ENCODE measurements at places on chromosomes 13 and 19. TPM values are rescaled to one million over a fixed set of nuclear protein-coding genes. Genes with fewer than 3 reads are reported as not detected.
A peak's percentile ranks its signal among the peaks of the same experiment; 100 is the strongest.

- DNase-seq, result no peak
These were observed 49.0 kb downstream of the DNAJC15 start for GRCh38 chr13:43072394-43072793.

- DNase-seq, result peak; percentile 37
These were observed 289.9 kb downstream of the RFC3 start for GRCh38 chr13:34107806-34108205.

ZNF227 gene
- 11.8 TPM for total RNA-seq

- no peak for DNase-seq
These were observed 490.0 kb upstream of the ATXN8OS start for GRCh38 chr13:69617587-69617986.

PSG4 gene
- not detected for total RNA-seq

ANKRD24 gene
- total RNA-seq, result 4.6 TPM

ZNF492 gene
- not detected for total RNA-seq

DNA sequence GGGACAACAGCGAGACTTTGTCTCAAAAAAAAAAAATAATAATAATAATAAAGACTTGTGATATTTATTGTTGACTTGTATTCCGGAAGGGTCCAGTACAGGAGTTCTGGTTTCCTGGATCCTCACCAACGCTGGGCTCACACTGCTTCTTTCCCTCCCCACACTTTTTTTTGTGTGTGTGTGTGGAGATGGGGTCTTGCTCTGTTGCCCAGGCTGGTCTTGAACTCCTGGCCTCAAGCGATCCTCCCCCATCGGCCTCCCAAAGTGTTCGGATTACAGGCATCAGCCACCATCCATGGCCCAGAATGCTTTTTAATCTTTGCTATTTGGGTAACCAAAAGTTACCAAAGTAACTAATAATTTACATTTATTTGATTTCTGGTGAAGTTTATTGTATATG, 39.1 kb downstream of the SIPA1L3 start:
- DNase-seq, result no peak

GRCh38 chr13:76019421-76020044, 383.4 kb downstream of the LMO7 start:
- DNase-seq, result no peak

GRCh38 chr19:14814982-14815652, 19.9 kb downstream of the OR7A5 start:
- DNase-seq, result peak; percentile 29

DNA sequence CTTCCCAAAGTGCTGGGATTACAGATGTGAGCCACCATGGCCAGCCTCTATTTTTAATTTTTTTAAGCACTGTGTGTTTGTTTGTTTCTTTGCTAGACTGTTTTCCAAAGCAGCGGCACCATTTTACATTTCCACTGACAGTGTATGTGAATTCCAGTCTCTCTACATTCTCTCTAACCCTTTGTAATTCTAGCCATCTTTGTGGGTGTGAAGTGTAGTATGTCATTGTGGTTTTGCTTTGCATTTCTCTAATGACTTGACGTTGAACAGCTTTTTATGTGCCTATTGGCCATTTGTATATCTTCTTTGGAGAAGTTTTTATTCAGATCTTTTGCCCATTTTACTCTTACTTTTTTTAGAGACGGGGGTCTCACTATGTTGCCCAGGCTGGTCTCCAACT, 11.6 kb downstream of the PNPLA6 start:
- no peak for DNase-seq

FOXA3 gene
- 0.49 TPM for total RNA-seq

DNA sequence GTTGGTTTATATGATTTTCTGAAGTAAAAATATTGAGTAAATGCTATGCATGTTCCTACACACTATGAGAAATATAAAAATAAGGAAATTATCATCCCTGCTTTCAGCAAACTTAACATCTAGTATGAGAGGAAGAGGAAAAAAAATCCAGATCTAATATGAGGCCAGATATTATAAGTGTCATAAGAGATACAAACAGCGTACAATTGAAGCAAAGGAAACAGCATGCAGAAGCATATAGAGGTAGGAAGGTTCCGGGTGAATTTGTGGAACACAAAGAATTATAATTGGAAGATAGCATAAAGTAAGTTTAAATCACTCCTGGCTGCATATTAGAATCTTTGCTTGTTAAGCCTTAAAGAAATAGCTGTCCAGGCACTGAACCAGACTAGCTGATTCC, 88.3 kb downstream of the PDS5B start:
- no peak for DNase-seq

DNA sequence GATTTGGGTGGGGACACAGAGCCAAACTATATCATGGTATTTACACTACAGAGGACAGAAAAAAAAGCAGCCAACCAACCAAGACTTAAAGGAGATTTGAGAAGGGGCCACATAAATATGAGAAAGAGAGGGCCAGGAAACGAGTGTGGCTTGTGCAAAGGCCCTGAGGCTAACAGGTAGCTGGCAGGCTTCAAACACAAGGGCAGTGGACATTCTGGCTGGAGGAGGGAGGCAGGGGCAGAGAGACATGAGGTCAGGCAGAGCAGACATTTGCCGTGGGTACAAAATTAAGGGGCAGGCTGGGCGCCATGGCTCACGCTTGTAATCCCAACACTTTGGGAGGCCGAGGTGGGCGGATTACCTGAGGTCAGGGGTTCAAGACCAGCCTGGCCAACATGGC, 278.7 kb downstream of the FOXO1 start:
- no peak for DNase-seq

CEACAM3 gene
- total RNA-seq, result not detected

DNA sequence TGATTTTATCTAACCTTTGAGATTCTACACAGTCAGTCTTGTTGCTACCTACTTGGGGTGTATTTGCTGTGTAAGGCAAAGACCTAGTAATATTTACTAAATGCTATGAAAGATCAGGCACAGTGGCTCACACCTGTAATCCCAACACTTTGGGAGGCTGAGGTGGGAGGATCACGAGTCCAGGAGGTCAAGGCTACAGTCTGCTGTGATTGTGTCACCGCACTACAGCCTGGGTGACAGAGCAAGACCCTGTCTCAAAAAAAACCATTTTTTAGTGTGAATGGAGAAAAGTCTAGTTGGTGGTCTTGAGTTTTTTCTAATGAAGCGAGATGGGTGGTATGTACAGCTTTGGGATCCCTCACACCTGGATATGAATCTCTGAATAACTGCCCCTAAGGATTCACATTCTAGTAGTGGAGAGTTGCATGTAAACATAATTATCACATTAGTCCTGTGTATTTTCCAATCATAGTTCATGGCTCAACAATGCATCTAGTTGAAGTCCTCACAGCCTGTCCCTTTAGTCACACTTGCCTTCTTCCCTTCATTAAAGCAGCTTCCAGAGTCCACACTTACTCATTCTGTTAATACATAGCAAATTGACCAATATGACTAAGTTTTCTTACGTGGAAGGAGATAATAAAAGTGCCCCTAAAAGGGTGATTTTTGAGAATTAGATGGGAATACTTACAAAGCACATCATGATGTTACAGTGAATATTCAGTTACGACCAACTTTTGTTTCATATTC, 7.5 kb downstream of the RPL21 start:
- DNase-seq, result no peak

- DNase-seq, result peak; percentile 28
These were observed 757.3 kb downstream of the EFNB2 start for GRCh38 chr13:105778196-105778595.

- DNase-seq, result peak; percentile 55
These were observed 55.0 kb downstream of the ZIC5 start for GRCh38 chr13:99916366-99917103.

TTC9B gene
- total RNA-seq, result not detected

DNA sequence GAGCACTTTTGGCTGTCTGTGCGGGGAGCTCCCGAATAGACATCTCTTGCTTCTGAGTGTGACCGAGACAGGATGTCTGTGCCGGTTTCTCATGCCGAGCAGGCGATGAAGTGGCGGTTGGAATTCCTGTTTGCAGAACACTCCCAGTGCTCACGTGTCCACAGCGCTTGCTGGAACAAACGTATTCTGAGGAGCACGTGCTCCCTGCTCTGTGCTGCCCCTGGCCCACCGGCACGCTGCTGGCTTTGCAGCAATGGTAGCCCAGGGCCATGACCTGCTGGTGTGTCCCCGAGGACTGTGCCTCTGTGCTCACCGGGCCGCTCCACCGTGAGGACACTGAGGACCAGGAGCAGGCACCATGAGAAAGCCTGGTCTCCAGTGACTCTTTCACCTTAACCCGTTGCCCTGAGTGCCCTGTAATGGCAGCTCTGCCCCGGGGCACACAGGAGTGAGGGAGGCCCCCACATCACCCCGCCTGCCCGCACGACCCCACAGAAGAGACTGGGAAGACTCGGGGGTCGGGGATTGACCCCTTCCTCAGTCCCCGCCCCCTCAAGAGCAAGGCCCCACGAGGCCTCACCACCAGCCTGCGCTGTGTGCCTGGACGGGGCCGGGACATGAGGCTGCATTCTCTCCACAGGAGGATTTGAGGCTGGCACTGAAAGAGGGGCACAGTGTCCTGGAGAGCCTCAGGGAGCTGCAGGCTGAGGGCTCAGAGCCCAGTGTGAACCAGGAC, 40.0 kb upstream of the F7 start:
- DNase-seq, result no peak

- DNase-seq, result no peak
These were observed 1019.5 kb downstream of the PCDH9 start for GRCh38 chr13:66210677-66211076.

DNA sequence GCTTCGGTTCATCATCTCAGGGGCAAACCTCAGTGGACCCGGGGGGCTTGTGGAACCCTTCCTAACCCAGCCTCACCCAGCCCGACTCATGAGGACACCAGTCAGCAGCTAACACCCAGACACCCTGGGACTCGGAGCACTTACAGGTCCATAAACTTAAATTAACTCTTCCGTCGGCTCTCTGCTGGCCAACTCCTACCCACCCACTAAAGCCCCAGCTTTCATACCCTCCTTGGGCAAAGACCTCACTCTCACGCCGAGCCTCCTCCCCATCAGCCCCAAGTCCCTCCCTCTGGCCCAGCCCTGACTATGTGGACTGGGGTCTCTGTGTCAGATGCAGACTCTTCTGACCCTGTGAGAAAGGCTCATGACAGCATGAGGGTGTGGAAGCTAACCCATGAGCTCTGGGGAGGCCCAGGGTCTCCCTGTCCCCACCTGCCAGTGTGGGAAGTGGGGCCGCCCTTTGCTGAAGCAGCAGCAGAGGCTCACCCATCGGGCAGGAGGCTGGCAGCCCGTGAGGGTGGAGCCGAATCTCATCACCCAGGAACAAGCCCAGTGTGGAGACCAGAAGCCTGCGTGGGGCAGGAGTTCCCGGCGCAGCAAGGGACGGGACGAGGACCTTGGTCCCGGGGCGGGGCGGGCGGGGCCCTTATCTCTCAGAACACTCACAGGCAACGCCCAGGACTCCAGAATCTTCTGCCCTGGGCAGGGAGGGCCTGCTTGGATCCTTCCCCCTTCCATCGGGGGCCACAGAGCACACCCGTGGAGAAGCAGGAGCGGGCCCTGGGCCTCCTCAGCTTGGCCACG, 19.8 kb downstream of the TCF3 start:
- DNase-seq, result no peak

ZNF568 gene
- 11.5 TPM for total RNA-seq

PSG3 gene
- total RNA-seq, result not detected

ABHD17A gene
- total RNA-seq, result 203 TPM

GRCh38 chr13:38340624-38341023, 9.0 kb upstream of the UFM1 start:
- no peak for DNase-seq

GRCh38 chr13:30868799-30869470, 37.1 kb upstream of the MEDAG start:
- no peak for DNase-seq

DNA sequence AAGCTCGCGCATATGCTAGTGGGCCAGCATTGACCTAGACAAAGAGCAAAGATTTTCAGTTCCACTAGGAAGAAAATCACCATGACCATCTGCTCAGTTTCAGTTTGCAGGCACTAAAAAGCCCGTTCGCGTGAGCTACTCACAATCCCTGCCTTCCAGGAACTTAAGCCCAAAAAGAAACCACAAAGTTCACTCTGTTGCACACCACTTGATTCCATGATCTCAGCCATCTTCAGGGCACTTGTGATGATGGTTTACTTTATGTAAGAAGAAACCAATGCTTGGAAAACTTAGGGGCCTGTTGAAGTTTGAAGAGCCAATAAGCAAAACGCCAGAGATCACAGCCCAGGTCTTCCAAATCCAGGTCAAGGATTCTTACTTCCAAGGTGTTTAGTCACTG, 45.0 kb upstream of the SLC15A1 start:
- DNase-seq, result no peak

ATP4B gene
- total RNA-seq, result not detected

GRCh38 chr13:31038834-31039552, 106.5 kb downstream of the TEX26 start:
- DNase-seq, result no peak

DNA sequence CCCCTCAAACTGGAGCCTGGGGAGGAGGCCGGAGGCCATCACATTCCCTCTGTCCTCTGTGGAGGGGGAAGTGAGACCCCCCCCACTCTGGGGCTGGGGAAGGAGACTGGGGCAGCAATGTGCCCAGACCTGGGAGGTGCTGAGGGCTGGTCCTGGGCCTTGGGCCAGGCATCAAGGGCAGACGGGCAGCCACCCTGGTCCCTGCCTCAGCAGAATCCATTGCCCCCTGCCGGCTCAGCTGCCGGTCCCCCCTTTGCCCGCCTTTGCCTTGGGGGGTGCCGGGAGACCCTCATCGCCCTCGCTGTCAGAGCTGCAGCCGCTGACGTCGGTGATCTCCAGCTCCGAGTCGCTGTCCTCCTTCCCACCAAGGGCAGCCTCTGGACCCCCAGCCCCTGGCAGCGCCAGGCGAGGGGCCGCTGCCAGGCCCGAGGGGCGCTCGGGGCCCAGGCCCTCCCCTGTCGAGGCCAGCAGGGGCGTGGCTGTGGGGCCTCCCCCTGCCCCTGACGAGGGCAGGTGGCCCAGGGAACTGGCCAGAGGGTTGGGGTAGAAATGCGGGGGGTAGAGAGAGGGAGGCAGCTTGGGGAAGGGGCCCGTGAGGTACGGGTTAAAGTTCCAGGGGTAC, 20.1 kb downstream of the ERFL start:
- DNase-seq, result no peak

DNA sequence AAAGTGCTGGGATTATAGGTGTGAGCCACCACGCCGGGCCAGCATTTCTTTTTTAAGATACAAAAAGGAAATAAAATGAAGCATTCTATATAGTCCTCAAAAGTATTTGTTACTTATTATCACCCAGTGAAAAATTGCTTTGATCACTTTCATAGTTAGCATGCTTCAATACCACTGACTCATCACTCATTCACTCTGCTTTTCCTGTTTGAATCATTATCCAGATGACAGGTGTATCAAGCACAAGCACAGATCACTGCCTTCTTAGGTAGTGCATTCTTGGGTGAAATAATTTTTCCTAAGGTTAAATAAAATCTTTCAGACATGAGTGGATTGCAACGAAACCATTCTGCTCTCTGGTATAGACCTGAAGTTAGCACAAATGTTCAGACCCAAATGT, 35.8 kb upstream of the SPART start:
- no peak for DNase-seq

TNFSF9 gene
- total RNA-seq, result 1.3 TPM

COMMD6 gene
- total RNA-seq, result 62.3 TPM

GRCh38 chr19:5628919-5629481, 6.1 kb downstream of the SAFB start:
- DNase-seq, result no peak

All from cardiac muscle cell (in vitro differentiated cells and primary cell).